Naive thymus-derived CD8-positive, alpha-beta T cell (primary cell): ENCODE measurements at places on chromosomes 16 and 17.
A peak's percentile ranks its signal among the peaks of the same experiment; 100 is the strongest.

GRCh38 chr16:31356566-31357323 is 1.8 kb downstream of the ITGAX start:
- DNase-seq = no peak

DNA sequence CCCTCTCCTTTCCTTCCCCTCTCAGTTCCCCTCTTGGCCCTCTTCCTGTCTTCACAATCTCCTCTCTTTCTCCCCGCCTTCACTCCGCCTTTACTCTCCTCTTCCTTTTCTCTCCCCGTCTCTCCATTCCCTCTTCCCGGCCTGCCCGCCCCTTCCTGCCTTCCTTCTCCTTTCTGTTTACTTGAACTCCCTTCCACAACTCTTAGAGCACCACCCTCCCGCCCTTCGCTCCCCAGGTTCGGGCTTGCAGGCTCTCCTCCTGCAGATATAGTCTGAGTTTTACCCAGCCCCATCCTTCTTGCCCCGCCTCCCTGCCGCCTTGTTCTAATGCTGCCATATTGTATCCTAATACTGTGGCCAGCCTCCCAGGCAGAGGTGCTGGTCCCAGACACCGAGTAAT is 201.5 kb upstream of the N4BP1 start:
- no peak for DNase-seq

DNA sequence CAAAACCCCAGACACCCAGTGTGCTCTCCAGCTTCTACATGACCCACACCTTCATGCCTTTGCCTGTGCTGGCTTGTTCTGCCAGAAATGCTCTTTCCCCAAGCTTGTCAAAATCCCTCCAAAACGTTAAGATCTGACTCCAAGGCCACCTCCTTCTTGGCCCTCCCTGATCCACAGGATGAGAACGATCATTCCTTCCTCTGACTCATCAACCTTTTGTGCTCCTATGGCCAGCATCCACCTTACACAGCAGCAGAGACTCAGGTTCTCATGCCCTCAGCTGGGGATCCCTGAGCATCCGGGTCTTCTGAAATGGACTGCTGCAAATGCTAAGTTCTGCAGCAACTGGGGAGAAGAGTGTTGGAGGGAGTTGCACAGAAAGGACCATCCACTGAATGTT is 2.9 kb downstream of the ZBTB4 start:
- DNase-seq = no peak

DNA sequence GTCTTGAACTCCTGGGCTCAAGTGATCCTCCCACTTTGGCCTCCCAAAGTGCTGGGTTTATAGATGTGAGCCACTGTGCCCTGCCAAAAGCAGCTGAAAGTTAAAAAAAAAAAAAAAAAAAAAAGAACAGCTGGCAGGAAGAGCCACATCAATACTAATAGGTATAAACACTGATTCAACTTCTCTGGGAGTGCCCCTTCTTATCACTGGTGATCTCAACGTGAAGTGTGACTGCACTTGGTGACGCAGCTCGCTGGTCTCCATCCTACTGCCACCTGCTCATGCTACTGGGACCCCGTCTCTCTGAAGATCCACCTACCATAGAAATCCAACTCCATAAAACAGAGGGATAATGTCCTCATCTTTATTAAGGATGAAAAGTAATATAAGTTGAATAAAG is 40.8 kb downstream of the RNF157 start:
- peak; percentile 70 for DNase-seq

DNA sequence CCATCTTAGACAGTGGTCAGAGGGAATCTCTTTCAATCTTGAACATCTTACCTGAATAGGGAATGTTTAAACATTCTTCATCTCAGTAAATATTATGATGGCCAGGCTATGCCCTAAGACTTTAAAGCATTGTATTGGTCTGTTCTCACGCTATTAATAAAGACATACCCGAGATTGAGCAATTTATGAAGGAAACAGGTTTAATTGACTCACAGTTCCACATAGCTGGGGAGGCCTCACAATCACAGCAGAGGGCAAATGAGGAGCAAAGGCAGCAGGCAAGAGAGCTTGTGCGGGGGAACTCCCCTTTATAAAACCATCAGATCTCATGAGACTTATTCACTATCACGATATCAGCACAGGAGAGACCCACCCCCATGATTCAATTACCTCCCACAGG is 55.3 kb upstream of the SOX9 start:
- no peak for DNase-seq

- peak; percentile 12 for DNase-seq
Observed at GRCh38 chr16:87062569-87063442, 254.4 kb downstream of the C16orf95 start.

DNA sequence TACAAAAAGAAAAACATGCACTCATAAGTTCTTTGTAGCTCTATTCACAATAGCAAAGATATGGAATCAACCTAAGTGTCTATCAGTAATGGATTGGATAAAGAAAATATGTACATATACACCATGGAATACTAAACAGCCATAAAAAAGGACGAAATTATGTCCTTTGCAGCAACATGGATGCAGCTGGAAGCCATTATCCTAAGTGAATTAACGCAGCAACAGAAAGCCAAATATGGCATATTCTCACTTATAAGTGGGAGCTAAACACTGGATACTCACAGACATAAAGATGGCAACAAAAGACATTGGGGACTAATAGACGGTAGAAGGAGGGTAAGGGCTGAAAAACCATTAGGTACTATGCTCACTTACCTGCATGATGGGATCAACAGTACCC is 5.8 kb downstream of the CMC2 start:
- no peak for DNase-seq

DNA sequence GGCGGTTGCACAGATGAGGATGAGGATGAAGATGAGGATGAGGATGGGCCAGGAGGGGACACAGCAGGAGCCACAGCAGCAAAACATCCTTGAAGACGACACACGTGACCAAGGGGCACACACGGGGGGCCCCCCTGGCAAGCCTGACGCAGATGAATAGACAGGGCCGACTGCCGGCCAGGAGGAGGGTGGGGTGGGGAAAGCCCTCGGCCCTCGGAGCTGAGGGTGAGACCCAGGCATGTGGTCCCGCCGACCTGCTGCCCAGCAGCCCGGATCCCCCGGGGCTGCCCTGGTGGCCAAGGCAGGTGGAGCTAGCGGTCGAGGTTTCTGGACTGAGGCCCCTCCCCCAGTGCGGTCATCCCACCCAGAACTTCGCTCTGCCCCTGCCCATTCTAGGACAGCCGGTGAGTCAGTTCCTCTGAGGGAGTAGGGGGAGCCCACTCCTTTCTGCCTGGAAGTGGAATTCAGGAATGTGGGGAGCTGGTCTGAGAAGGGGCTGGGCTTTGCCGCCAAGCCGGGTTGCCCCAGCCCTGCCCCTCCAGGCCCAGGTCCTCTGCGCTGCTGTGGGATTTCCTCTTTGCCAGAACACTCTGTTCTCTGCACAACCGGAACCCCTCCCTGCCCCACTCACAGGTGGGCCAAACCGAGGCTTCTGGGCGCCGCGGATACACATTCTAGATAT is 9.9 kb downstream of the CYGB start:
- peak; percentile 58 for DNase-seq
